ENCODE measurements at places on chromosomes 3 and 15.

GRCh38 chr15:95409211-95409610, 921.3 kb upstream of the NR2F2 start:
- DNase-seq = no peak

DNA sequence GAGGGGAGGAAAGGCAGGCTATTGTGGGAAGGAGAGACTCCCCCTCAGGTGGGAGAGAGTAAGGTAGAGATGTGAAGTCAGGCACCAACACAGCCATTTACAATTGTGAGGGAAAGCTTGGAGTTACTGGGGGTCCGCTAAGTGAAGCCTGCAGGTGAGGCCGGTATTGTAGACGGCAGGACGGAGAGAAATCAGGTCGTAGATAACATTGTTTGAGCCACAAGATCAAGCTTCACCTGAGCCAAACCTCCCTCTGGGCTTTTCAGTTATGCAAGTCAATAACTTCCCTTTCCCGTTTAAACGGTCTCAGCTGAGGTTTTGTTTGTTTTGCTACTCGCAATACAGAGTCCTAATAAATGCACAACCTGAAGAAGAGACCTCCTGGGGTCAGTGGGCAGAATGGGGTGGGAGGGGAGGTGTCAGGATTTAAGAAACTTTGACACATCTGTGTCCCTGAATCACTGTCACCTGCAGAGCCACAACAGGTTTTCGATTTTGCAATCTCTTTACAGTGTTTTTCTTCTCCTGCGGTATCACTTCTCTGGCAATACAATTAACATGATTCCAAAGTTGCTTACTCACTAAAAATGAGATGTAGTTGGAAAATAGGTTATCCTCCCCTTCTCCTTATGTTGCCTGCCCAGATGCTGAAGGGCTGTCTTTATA, 72.0 kb upstream of the GLCE start:
- DNase-seq = no peak

DNA sequence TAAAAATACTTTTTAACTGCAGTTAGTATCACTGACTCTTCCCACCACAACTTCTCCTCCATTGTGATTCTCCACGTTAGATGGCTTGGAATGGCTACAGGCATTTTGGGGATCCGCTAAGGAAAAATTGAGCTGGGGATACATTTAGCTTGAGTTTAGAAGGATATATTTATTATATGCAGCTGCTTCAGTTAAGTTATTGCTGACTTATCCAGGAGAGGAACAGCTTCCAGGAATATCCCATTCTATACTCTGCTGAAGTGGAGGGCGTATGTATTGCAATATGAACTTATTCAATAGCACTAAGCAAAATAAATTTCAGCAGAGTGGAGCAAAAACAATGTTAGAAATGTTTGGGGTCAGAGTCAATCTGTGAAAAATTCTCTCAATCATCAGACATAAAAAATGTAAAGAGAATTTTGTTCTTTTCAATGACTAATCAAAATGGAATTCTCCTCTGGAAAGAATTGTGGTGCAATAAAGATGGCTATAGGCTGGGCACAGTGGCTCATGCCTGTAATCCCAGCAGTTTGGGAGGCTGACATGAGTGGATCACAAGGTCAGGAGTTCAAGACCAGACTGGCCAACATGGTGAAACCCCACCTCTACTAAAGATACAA, 84.7 kb downstream of the NCEH1 start:
- no peak for DNase-seq

- no peak for DNase-seq
Measured at GRCh38 chr15:34292621-34293020, 45.0 kb downstream of the SLC12A6 start.

DNA sequence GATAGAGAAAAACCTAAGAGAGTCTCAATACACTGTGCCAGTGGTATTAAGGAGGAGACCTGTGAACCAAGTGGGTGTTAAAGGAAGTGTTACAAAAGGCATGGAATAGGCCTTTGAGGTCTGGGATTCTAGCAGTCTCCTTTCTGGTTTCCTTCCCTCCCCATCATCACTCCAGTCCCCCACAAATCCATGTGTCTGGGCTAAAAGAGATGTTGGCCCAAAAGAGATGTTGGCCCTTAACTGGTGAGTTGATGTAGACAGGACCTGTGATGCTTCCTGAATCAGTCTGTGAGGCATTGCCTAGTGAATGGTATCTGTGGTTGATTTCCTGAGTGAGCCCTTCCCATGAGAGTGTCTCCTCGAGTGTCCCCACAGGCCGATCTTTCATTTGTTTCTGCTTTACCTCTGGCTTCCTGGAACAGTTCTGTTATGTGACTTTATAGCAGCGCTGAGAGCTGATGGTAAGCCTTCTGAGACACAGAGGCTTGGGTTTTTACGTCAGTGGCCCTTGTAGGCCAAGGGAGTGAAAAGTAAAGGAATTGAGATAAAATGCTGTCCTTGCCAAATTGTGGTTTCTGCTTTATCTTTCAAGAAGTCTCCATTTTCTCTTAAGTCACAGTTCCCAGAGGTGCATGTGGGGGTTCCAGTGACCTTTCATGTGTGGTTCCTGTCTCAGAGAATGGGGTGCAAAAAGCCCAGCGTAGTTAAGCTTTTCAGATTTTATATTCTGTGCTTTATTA, 87.8 kb downstream of the KLHL25 start:
- no peak for DNase-seq
